ENCODE measurements at places on chromosomes 13 and 19.

- no peak for DNase-seq
Observed at GRCh38 chr13:101944521-101944920, 457.3 kb downstream of the FGF14 start.

- DNase-seq = no peak
Observed at GRCh38 chr13:21625366-21625765, 21.4 kb upstream of the MICU2 start.

DNA sequence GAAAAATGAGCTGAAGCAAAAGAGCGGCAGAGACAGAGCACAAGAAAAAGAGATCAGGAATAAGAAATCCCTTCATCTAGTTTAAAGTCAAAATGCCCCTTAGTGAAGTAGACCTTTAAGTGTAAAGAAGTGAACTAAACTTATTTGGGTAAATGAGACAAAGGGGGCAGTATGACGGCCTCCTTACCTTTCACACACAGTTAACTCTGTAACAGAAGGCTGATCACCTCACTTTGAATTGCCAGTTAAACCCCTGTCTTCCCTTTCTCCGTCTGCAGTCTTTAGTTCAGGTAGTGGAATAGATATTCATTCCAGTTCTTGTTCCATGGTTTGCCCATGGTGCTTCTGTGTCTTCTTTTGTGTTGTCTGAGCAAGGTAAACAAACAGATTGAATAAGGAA, 1029.8 kb downstream of the DIAPH3 start:
- DNase-seq = no peak

GRCh38 chr13:113400621-113401451, 36.9 kb upstream of the GRTP1 start:
- no peak for DNase-seq

DNA sequence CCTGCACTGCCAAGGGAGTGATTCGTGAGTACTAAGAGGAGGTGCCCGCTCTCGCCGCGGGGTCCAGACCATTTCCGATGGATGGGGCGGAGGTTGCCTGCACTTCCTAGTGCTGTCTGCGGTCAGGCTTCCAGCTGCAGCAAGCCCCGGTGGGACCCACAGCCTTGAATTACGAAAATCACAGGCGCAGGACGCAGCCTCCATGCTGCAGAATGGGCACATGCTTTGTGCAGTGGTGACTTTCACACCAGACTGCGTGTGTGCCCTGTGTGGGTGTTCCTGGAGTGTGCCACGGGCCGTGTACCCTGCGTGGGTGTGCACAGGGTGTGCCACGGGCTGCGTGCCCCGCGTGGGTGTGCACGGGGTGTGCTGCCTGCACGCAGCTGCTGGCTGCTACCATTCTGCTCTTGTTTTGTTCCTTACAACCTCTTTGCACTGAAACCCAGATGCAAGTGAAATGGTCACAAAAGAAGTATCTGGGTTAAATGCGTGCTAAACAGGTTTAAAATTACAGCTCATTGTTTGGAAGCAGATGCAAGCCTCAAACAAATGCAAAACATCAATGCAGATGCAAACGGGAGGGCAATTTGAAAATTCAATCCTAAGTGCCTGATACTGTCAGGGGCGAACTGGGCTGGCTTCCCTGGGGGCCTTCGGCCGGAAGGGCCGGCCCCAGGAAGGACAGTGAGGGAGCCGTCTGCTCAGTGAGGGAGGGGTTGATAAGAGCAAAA, 221.2 kb upstream of the SOX1 start:
- no peak for DNase-seq

DNA sequence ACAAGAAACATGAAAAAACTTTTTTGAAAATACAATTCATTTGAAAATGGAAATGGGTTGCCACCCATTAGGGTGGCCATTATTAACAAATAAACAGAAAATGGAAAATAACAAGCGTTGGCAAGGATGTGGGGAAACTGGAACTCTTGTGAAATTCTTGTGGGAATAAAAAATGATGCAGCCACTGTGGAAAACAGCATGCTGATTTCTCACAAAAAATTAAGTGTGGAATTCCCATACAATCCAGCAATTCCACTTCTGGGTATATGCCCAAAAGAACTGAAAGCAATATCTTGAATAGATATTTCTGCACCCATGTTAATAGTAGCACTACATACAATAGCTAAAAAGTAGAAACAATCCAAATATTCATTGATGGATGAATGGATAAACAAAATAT, 165.2 kb downstream of the DCLK1 start:
- DNase-seq = no peak

- no peak for DNase-seq
Observed at GRCh38 chr13:20451397-20451796, 74.3 kb downstream of the CRYL1 start.

DNA sequence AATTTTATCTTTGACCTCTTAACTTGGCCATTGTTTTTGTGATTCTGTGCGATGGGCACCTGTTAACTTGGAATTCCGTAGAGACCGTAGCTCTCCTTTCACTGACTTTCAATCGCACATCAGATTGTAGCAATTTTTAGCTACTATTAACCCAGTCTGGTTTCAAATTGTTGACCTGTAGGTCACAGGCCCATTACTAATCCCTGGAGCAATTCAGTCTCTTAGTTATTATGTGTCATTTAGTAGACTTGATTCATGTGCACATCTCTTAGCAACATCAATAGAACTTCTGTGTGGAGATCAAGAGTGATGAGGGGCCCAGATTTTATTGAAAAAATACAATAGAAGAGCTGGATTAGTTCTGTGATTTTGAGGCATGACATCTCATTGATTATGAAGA, 549.6 kb upstream of the SLC10A2 start:
- DNase-seq = no peak

DNA sequence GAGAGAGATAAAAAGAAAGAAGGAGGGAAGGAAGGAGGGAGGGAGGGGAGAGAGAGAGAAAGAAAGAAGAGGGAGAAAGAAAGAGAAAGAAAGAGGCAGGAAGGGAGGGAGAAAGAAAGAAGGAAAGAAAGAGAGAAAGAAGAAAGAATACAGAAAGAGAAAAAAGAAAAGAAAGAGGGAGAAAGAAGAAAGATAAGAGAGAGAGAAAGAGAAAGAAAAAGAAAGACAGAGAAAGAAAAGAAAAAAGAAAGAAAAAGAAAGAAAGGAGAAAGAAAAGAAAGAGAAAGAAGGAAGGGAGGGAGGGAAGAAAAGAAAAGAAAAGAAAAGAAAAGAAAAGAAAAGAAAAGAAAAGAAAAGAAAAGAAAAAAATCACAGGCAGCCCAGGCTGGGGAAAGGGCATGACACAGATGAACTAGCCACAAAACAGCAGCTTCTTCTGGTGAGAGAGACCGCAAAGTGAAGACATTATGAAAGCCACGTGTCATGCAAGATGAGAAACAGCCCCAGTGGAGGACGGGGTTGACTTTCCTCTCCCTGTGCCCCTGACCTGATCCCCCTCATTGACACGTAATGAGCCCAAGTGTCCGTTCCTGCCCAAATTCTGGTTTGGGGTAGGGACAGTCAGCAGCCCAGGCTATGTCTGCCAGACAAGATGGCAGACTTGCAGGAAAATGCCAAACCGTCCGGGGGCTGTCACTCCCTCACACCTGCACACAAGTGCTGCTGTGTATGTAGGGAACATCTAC, 102.1 kb downstream of the INSR start:
- DNase-seq = no peak

DNA sequence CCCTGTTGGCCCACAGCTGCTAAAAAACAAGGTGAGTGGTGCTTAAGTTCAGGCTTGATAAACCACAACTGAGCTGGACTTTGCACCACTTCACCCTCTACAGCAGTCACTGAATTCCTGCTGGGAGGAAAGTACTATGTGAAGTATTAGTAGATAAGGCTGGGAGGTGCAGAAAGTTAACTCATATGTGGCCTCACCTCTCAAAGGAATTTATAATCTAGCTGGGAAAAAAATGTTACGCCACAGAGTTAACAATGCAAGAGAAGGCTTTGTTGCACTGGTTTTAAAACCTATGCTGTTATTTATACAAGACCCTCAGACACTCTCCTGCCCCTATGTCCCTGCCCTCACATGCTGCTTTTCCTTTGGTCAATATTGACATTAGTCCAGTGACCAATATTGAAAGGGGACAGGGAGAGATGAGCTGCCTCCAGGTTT, 60.9 kb downstream of the LIG4 start:
- DNase-seq = no peak

GRCh38 chr19:30425885-30426838, 54.0 kb downstream of the ZNF536 start:
- no peak for DNase-seq

GRCh38 chr13:28761586-28761985, 42.8 kb upstream of the SLC46A3 start:
- DNase-seq = no peak

- DNase-seq = no peak
Observed at GRCh38 chr13:40981949-40982348, 37.2 kb downstream of the ELF1 start.

DNA sequence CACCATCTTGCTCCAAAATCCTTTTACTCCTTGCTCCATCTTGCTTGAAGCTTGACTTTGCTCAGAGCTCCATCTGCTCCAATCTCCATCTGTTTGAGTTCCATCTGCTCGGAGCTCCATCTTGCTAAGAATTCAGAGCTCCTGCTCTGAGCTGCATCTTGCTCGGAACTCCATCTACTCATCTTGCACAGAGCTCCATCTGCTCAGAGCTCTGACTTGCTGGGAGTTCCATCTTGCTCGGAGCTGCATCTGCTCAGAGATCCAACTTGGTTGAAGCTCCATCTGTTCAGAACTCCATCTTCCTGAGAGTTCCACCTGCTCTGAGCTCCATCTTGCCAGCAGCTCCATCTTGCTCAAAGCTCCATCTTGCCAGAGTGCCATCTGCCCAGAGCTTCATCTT, 80.6 kb upstream of the ZNF98 start:
- DNase-seq = no peak

DNA sequence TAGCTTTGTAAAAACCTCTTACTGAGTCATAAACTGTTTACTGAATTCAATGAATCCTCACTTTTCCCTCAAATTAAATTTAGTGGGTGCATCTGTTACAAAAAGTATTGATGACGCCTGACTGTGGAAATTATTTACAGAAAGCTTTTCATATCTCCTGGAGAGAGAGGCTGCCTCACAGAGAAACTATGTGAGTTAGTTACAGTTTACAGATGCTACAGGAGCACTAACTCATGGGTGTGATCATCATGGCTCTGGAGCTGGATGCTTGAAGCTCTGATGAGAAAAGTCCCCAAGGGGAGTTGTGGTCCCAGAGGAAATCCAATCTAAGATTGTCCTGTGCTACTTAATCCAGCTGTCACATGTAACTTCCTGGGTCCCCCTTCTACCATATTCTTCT, 590.8 kb downstream of the LMO7 start:
- DNase-seq = no peak

DNA sequence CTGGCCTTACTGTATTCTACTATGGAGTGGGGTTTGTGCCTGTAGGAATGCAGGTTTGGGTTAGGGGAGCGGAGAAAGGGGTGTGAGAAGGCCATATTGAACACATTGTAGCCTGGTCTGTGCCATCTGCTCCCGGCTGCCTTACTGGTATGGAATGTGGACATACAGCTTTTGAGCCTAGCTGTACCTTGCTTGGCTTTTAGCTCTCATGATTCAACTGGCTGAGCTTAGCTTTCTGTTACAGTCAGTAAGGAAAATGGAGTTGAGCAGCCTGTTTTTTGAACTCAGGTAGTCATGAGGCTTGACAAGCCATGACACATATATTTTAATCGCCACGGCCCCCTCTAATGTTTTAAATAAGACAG, 41.6 kb downstream of the ARHGAP35 start:
- no peak for DNase-seq

- DNase-seq = no peak
Observed at GRCh38 chr19:55436847-55437246, 6.3 kb downstream of the SHISA7 start.

- no peak for DNase-seq
Observed at GRCh38 chr19:31742249-31742648, 393.0 kb upstream of the TSHZ3 start.

GRCh38 chr19:29487432-29487831, 38.4 kb upstream of the VSTM2B start:
- DNase-seq = no peak

- no peak for DNase-seq
Observed at GRCh38 chr13:45063261-45063860, 56.9 kb upstream of the GTF2F2 start.

- DNase-seq = peak; percentile 45
Observed at GRCh38 chr19:1151917-1152587, 22.0 kb downstream of the SBNO2 start.

DNA sequence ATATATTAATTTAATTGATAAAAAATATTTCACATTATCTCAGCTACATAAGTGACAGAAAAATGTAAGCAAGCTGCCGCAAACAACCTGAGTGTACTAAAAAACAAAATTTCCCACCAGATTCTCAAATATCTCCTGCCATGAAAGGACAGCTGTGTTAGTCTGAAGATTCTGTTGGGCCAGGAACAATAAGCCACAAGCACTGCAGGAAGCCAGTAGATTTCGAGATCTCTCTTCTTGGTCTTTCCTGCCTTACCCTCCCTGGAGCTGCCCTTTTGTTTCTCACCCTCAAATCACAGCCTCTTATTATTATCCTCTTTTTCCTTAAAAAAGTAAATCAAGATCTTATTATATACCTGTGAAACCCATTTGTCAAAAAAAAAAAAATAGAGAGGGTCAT, 165.6 kb downstream of the EFNB2 start:
- DNase-seq = no peak

- DNase-seq = no peak
Observed at GRCh38 chr13:44453881-44454280, 80.3 kb downstream of the SERP2 start.

DNA sequence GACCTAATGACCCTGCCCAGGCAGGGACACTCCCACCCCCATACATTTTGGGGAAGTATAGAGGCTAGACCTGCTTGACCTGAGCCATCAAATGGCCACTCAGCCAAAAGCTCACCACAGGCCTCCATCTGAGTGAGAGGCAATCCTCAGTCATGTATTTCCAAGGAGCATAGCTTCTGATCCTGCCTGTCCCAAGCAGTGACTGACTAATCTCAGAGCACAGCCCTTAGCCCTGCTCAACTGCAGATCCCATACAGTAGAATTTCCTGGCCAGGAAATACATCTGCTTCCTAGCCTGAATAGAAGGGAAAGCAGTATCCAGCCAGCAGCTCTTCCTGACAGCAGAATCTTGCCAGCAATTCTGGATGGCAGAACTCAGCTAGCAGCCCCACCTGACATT, 880.6 kb upstream of the GPC6 start:
- DNase-seq = no peak

DNA sequence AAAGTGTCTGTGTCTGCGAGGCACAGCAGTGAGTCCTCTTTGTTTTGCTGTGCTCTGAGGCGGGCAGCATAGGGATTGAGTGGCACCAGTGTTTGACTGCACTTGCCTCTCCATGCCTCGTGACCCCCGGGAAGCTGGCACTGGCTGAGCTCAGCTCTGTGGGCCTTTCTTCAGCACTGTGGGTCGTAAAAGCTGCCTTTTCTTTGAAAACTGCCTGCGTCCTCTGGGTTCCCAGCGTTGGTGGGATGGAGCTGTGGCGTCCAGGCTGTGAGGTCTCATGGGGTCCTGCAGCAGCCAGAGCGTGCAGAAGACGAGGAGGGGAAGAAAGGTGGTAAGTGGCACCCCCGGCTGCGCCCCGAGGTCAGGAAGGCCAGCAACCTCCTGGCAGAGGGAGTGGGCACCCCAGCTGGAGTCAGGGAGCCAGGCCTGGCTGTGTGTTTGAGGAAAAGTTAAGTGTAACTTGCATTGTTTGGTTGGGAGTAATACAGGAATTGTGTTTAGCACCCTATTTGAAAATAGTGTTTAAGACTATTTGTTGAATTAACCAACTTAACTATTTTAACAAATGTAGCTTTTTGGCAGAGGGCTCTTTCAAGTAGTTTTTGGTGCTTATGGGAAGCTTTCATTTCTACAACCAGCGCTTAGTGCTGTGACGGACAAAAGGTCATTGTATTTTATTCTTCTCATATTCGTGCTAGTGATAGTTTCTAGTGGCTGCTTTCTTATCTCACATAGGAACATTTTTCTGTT, 79.3 kb upstream of the TEX29 start:
- no peak for DNase-seq

- no peak for DNase-seq
Observed at GRCh38 chr19:1287354-1288225, 1.9 kb downstream of the EFNA2 start.

All from gastrocnemius medialis (tissue), 4 donors.